ENCODE measurements at places on chromosomes 2 and 18.

DNA sequence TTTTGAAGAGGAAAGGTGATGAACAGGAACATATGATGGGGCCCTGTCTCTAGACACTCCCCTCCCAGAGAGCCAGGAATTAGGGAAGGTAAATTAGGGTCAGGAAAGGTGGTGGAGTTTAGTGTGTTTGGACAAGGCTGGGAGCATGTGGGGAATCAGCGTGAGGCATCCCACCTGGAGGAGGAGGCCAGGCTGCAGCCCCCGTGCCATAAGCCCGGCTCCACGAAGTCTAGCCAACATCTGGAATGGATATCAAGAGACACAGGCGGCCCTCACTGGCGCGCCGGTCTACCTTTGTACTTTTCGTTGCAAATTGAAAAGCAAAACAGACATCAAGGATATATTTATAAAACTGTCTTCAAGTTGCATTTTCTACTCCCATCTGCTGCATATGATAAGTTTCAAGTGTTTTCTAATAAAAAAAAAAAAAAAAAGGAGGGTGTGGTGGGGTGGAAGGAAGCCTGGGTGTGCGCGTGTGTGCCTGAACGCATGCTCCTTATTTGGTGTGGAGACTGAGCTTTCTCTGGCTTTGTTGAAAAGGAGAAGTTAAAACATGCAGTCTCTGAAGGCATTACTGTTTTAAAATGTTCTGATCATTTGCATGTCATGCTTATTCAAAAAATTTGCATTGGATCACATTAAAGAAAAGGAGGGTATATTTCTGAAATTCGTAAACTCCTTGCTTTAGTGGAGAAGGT, 546.7 kb upstream of the ID2 start:
- DNase-seq, result no peak

GRCh38 chr2:43387092-43388062, 161.0 kb upstream of the ZFP36L2 start:
- DNase-seq, result no peak

GRCh38 chr2:46802665-46803546, 112.7 kb downstream of the MCFD2 start:
- DNase-seq, result no peak

- DNase-seq, result no peak
These were observed 136.4 kb downstream of the LRRC30 start for GRCh38 chr18:7367336-7367735.

GRCh38 chr2:225064362-225064761, 22.1 kb upstream of the DOCK10 start:
- no peak for DNase-seq

DNA sequence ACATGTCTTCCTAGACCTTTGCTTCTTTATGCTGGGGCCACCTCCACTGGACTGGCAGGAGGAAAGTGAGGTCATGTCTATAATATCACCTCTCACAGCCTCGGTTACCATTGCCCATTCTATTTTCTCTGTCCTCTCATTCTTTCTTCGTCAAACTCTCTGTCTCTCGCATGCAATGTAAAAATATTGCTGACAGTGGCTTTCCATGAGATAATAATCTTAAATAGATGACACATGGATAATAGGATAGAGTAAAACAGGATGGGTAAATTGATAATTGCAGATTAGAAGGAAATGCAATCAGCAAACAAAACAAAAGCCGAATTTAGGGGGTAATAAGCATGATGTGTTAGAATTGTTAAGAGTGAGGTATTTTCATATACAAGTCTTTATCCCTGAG, 215.7 kb upstream of the PARD3B start:
- no peak for DNase-seq

DNA sequence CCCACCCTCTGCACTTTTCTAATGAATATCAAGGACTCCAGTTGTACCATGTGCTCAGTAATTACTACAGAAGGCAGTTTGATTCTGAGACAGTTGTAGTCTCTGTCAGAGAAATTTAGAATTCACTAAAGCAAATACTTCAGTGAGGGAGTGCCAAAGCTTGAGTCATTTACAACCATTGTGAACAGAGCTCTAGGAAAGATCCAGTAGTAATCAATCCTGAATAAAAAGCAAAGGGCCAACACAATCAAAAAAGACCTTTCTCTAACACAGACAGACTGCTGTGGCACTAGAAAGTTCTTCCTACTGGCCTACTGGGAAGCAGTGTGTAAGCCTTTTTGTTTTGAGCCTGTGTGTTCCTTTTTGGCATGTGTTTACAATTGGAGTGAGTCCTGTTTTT, 135.6 kb upstream of the UNC80 start:
- DNase-seq, result no peak

GRCh38 chr2:149119368-149119767, 80.9 kb downstream of the LYPD6B start:
- DNase-seq, result no peak

DNA sequence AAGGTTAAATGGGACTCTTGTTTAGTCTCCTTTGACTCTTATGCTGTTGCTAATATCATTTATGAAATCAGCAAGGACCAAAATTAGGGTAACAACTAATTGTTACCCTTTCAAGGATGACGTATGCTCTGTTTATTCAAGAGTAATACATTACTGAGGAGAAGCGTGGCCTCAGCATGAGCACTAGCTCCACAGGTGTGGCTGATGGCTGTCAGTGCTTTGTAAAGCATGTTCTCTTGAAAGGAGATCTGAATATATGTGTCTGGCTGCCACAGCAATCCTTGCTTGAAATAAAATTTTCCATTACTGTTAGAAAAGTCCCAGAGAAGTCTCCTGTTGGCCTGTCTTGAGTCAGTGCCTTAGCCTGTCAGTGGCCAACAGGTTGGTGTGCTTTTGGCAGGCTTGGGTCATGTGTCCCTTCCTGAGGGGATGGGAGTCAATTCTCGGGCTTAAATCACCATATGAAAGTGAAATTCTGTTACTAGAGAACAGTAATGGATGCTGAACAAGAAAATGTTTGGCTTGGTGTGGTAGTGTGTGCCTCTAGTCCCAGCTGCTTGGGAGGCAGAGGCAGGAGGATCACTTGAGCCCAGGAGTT, 32.7 kb downstream of the ABI2 start:
- no peak for DNase-seq

DNA sequence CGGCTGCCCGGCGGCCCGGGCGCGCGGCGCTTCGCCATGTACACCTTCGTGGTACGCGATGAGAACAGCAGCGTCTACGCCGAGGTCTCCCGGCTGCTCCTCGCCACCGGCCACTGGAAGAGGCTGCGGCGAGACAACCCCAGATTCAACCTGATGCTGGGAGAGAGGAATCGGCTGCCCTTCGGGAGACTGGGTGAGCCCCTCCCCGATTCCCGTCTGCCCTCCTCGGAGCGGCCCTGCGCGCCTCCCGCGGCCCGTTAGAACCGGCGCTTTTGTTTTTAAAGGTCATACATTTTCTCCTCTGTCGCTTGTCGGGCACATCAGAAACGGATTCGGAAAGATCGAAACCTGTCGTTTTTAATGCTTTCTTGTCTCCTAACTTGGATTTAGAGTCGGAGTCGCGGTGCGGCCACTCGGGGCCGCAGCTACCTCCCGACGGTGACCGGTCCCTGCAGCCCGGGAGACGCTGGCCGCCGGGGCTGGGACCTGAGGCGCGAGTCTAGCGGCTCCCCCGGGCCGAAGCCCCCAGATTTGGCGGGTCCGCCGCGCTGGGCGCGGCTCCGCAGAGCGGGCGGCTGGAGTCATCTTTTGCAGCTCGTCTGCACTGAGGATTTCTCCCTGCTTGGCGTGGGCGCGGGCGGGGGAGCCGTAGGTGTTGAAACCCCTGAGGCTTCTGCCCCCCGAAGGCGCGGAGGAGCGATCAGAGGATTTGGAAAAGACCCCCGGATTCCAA, 519 bp downstream of the TTL start:
- DNase-seq, result peak; percentile 14

GRCh38 chr2:109230941-109231420, 102.0 kb downstream of the SH3RF3 start:
- no peak for DNase-seq

- DNase-seq, result no peak
These were observed 24.1 kb upstream of the IHH start for GRCh38 chr2:219084791-219085190.

DNA sequence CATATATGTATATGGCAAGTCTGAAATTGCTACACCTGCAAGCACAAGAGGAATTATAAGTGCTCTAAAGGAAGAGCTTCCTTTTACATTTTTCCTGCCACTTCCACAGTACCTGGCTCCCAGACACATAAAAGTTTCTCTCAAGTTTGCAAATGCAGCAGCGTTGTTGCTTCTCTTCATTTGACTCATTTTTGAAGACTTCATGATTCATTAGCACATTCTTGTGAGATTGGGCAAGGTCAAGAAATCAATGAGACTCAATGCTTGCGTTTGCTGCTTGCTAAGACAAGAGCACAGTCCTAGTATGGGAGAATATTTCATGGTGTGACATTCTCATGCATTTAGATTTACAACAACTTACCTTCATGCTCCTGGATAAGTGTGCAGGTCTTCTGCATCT, 42.6 kb upstream of the PDCL3 start:
- no peak for DNase-seq

DNA sequence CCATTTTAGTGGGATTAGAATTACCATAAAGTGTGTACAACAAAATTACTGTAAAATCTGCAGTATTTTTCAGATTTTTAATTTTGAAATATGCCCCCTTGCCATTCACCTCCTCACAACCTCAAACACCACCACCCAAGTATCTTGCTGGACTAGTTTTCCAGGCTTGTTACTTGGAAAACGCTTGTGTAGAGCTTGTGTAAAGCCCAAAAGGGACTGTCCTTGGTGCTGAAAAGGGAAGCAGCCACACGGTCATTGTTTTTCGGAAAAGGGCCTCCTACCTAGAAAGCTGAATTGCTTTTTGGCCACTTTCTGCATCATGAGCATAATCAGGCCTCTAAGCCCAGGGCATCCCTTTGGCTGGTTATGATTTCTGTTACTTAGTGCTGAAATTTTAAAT, 563.4 kb downstream of the LRRTM4 start:
- DNase-seq, result no peak

GRCh38 chr2:10075571-10076209, 4.5 kb downstream of the CYS1 start:
- DNase-seq, result no peak

DNA sequence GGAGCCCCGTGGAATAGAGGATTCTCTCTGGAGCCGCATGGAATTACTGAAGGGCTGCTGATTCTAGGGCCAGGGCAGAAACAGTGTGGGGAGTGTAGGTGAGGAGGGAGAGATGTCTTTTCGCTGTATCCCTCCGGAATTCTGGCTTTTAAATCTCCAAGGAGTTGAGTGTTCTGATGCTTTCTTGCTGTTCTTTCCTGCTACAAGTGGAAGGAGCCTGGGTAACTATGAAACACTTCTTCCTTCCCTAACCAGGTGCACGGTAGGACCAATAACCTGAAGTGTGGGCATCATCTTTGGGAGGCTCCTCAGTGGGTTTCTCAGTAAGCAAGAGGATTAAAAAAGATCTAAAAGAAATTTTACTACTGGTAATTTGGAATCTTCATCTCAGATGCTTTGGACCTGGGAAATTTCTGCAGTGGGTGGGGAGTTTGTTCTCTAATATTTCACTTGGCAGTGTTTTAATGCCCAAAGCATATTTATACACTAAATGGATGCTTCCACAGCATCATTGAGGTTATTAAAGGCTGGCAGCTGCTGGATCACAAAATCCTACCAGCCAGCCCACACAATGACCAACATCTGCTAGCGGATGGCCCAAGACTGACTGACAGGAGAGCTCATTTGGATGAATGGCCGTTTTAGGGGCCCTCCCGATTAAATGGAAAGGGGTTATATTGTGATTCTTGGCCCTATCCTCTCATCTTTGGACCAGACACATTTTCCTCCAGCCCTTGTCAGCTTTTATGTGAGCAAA, 2.1 kb downstream of the EML6 start:
- no peak for DNase-seq

GRCh38 chr18:62106271-62106670, 80.6 kb downstream of the PIGN start:
- no peak for DNase-seq

- no peak for DNase-seq
These were observed 118.8 kb downstream of the MSH2 start for GRCh38 chr2:47521666-47522285.

DNA sequence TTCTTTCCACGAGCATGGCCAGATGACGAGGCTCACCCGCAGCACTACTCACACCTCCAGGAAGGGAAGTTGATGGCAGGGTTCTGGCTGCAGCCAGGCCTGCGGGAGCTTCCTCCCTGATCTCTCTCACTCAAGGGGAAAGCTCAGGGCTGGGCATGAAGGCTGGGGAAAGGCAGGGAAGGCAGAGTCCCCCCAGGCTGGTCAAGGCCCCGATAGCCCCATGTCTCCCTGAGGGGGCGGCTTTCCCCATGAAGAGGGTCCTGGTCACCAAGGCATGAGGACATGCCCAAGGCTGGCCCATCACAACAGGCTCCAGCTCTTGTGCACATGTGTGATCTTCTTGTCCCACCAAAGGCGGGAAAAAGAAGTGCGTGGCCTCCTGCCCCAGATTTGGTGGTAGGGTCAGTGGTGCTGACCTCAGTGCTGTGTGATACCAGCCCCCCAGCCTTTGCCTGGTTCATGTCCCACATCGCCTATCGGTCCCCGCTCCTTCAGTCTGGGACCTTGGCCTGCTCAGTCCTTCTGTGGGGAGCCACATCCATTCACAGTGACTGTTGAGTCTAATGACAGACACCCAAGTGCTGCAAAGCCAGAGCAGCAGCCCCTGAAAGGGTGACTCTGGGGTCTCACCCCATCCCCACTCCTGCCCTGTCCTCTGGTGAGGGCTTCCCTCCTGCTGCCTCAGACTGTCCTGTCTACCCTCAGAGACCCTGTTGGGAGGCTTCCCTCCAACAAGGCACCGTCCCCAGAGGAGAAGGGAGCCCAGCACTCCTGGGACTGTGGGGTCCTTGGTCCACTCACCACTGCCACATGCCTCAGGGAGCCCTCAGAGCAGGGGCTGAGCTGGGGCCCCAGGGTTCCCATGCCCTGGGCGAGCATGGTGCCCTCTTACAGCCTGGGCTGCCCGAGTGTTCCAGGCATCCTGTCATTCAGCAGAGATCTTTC, 49.8 kb upstream of the ALPP start:
- no peak for DNase-seq

GRCh38 chr2:12856934-12857601, 140.3 kb downstream of the TRIB2 start:
- no peak for DNase-seq

DNA sequence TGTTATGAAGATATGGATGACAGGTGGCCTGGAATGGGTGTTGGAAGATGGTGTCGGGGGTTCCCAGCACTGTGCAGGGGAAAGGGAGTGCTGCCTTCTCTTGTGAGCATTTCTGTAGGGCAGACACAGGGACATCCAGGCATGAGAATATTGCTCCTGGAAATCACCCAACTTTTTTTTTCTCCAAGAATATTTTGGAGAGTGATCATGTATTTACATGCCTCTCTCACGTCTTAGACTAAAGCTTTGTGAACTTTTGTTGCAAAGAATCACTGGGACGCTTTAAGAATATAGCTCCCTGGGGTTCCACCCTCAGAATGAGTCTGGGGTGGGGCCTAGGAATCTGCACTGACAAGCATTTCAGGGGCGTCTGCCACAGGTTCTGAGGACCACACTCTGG, 68.7 kb downstream of the VWA3B start:
- DNase-seq, result no peak

Data from stimulated activated CD4-positive, alpha-beta T cell treated with anti-CD3 and anti-CD28 coated beads, Interleukin-1b, Interleukin-23, amount 100 ng/mL, for 1 hour (primary cell).